ENCODE measurements at places on chromosomes 16 and 17.
A peak's percentile ranks its signal among the peaks of the same experiment; 100 is the strongest.

DNA sequence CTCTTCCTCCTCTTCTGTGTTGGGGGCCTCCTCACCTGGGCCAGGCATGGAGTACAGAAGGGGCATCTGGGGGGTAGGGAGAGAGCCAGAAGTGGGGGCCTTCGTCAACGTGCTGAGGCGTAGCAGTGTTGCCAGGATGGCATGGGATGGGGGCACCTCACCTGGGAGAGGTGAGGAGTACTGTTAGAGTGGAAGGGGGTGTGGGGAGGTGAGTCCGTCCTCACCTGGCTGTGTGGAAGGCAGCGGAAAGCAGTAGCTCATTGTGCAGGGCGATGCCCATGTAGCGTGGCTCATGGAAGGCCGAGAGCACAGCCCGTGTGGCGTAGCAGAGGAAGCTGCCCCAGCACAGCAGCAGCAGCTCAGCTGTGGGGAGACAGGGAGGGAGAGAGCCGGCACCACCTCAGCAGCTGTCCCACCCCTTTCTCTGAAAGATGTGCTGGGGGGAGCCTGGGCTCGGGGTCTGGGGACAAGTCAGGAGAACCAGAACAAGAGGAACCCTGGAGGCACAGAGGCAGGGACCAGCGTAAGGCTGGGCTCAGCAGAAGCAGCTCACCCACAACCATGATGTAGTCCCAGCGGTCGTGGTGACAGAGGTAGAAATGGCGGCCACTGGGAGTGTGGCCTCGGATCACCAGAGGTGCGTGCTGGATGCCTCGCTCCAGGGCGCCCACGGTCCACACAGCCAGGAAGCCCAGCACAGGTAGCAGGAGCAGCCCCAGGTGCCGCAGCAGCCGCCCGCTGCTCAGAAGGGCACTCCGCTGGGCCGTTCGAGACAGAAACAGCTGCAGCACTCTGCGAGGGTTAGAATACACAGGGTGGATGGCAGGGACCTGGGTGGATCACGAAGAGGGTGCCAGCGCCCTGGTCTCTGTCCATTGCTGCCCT is 9.0 kb downstream of the GPR179 start:
- no peak for DNase-seq

DNA sequence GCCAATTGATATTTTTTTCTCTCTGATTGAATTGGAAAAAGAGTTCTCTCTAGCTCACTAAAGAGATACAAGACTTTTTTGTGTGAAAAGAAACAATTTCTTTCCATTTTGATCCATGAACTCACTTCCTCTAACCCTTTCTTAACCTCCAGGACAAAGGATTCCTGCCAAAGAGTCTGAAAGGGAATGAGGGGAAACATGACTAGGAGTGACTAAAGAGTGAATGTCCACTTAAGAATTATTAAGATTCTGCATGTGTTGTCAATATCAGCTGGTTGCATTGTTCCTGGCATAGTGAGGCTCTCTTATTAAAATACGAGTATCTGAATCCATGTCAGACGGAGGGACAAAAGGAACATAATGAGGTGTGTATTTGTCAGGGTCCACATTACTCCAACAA is 344.7 kb downstream of the GRIN2A start:
- no peak for DNase-seq

GRCh38 chr16:15587152-15587825 is 55.7 kb downstream of the MARF1 start:
- no peak for DNase-seq

- no peak for DNase-seq
These were observed 198.5 kb downstream of the CYLD start for GRCh38 chr16:50940275-50940854.

DNA sequence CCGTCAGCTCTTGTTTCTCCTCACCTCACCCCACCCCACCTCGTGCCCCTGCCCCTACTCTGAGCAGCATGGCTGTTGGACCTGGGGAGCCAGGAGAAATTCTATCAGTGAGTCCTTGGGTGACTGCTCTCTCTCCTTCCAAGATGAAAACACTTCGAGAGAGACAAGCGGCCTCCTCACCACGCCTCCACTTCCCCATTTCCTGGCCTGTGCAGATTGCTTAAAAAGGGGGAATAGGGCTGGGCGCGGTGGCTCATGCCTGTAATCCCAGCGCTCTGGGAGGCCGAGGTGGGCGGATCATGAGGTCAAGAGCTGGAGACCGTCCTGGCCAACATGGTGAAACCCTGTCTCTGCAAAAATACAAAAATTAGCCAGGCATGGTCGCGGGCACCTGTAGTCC is 9.5 kb downstream of the DLX4 start:
- DNase-seq = no peak

DNA sequence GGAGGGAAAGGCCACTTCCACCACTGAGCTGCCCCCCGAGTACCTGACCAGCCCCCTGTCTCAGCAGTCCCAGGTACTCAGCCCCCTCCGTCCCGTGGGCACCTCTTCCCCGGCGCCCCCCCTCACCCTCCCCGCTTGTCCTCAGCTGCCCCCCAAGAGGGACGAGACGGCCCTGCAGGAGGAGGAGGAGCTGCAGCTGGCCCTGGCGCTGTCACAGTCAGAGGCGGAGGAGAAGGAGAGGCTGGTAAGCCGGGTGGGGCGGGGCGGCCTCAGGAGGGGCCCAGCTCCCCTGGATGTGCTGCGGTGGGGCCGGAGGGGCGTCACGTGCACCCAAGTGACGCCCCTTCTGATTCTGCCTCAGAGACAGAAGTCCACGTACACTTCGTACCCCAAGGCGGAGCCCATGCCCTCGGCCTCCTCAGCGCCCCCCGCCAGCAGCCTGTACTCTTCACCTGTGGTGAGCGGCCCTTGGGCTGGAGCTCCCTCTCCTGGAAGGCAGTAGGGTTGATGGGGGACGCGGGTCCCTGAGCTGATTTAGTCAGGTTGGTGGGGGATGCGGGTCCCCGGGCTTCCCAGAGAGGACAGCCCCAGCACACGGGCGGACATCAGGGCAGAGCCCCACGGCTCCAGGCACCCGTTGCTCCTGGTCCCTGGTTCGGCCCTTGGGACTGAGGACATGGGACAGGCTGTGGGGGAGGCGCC is 9.5 kb upstream of the MRPL12 start:
- no peak for DNase-seq

GRCh38 chr17:51703361-51704341 is 443.3 kb downstream of the UTP18 start:
- DNase-seq = no peak

DNA sequence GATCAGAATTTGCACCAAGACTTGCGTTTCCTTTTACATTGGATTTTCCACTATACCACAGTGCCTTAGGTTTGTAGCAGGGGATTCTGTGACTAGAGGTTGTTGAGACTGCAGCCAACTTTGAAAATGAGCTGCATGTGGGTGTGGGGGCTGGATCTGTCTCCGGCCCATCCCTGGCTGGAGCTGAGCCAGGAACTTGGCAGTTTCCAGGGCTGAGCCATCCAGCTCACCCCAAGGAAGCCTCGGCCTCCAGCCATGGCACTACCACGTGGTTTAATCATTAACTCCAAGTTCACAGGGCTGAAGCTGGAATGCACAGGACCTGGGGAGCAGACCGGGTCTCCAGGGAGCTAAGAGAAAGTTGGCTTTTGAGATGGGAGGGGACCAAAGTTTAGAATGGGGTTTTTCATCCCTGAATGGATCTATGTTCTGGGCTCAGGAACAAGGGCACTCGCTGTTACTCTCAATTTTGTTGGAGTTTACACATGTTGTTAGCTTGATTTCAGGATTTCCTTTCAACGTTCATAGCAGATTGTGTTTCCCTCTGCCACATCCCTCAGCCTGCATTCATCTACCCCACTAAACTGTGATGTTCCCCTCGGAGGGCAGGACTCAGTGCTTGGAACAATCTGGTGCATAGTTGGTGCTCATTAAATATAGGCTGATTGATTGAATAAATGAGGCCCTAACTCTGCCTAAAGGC is 42.3 kb upstream of the HNF1B start:
- no peak for DNase-seq

GRCh38 chr17:77475016-77475976 is 334.5 kb downstream of the SEC14L1 start:
- peak; percentile 80 for DNase-seq

GRCh38 chr16:79943736-79944135 is 343.2 kb upstream of the MAF start:
- DNase-seq = no peak

GRCh38 chr16:4692460-4693295 is 684 bp upstream of the NUDT16L1 start:
- DNase-seq = no peak

GRCh38 chr16:89197033-89197632 is 3.2 kb downstream of the SLC22A31 start:
- DNase-seq = no peak

DNA sequence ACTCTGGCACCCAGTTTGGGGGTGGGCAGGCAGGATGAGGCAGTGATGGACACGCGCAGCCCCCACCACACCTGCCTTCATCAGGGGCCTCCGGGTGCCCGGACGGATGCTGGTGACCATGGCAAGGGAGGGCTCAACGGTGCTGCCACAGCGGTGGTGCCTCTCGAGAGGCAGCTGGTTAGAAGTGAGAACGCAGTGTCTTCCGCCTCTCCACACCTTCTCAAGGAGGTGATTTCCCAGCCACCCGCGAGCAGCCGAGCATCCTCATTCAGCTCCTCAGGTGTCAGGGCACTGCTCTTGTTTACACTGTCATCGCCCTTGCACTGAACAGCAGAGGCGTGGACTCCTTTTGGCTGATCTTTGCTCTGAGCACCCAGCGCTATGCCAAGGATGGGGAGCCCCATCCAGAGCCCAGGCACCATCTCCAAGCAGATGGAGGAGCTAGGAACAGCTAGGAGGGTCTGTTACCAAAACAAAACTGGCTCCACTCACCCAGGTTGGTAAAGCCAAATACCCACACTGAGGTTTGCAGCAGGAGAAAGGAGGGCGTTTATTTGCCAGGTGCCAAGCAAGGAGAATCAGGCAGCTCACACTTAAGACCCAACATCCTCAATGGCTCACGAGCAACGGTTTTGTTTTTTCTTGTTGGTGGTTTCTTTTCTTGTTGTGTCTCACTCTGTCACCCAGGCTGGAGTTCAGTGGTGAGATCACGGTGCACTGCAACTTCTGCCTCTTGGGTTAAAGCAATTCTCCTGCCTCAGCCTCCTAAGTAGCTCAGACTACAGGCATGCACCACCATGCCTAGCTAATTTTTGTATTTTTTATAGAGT is 174.3 kb upstream of the TNRC6C start:
- peak; percentile 59 for DNase-seq

DNA sequence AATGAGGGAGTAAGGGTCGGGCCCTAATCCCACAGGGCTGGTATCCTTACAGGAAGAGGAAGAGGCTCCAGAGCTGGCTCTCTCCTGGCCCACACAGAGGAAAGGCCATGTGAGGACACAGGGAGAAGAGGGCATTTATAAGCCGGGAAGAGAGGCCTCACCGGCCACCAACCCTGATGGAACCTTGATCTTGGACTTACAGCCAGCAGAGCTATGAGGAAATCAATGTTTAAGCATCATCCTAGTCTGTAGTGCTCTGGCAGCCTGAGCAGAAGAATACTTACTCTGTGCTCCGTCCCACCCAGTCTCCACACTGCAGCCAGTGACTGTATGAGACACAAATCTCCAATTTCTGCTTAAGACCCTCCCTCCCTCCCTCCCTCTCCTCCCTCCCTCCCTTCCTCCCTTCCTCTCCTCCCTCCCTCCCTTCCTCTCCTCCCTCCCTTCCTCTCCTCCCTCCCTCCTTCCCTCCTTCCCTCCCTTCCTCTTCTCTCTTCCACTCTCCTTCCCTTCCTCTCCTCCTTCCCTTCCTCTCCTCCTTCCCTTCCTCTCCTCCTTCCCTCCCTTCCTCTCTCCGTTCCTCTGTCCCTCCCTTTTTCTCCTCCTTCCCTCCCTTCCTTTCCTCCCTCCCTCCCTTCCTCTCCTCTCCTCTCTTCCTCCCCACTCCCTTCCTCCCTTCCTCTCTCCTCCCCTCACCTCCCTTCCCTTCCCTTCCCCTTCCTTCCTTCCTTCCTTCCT is 8.9 kb upstream of the TMEM220 start:
- no peak for DNase-seq

GRCh38 chr16:81697616-81698309 is 81.3 kb upstream of the PLCG2 start:
- DNase-seq = no peak

GRCh38 chr17:20087538-20088250 is 78.5 kb downstream of the SPECC1 start:
- DNase-seq = no peak

DNA sequence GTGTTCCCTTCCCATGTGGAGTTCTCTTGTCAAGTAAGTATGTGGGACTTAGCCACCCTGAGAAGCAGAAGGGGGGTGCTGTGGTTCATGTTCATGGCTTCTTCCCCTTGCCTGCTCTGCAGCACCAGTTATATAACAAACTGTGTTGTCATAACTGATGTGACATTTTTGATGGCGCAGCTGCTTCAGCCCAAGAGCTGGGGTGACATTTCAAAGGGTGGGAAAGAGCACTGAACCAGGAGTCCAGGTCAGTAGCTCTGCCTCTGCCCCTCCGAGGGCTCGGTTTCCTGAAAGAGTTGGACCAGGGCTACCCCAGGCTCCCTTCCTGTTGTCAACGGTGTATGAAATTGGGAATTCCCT is 7.4 kb downstream of the GNAO1 start:
- DNase-seq = no peak

GRCh38 chr17:37664214-37664613 is 21.0 kb upstream of the DDX52 start:
- DNase-seq = no peak

- no peak for DNase-seq
These were observed 203.2 kb upstream of the WSCD1 start for GRCh38 chr17:5866978-5867377.

DNA sequence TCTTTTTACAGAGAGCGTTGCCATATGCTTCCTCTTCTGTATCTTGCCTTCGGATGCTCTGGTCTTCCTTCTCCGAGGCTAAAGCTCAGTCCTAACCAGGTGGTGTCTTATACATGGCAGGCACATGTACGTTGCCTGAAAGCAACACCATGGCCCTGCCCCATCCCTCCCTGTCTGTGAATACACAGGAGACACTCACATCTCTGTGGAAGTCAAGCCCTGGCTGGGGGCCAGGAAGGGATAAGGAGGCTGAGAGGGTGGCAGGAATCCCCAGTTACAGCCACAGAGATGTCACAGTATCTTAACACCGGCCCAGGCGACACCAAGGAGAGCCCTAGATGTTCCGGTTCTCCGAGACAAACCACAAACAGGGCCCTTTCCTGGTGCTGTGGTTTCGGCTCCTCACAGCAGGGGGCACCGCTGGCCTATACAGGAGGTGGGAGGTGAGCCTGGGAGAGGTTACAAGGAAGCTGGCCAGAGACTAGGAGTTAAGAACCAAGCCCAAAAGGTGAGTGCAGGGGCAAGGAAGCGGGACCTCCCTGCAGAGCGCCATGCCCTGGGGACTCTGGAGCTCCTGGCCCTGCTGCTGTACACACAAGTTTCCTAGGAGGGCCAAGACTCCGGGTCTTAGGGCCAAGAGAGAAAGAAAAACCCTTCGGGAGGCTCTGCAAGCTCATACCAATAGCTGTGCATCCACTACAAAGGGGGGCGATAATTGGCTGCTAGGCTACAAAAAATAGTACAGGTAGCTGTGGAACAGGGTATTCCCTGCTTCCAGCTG is 41.7 kb downstream of the SRL start:
- no peak for DNase-seq
